ENCODE measurements at places on chromosomes 12 and 14.

- DNase-seq, result peak; percentile 7
These were observed 493.1 kb upstream of the CCDC196 start for GRCh38 chr14:65993103-65993502.

DNA sequence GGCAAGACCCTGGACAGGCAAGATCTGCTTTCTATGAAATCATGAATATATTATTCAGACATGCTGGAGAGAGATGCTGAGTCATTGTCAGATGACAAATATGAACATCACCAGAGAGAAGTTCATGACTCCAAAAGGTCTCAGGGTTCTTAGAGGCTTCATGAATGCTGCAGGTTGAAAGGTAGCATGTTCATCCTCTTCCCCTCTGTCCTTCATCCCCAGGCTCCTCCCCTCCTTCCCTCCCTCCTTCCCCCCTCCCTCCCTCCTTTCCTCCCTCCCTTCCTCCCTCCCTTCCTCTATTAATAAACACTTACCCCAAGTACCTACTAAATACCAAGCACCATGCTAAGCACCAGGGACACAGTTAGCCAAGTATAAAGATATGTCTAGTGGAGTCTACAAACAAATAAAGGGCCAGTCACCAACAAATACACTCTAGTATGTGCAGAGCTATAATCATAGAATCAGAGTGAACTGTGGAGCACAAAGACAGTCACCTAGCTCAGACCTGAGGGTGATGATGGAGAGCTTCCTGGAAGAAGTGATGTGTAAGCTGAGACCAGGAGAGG, 46.2 kb downstream of the RPH3A start:
- DNase-seq, result no peak

DNA sequence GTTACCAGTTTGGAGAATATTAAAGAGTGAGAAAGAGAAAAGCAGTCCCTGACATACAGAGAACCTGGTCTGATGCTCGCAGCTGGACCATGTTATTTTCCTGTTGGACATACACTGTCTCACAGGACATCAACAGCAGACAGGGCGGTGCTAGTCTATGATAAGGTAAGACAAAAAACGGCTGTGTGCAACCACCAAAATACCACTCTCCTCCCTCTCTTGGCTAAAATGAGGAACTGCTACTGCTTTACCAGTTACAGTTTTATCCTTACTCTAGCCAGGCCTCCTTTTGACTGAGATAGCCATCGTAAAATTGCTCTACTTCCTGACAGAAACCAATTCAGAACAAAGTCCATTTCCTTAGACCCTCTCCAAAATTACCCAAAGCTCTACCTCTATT, 47.0 kb upstream of the ERGIC2 start:
- peak; percentile 47 for DNase-seq

- DNase-seq, result no peak
These were observed 129.7 kb upstream of the CCND2 start for GRCh38 chr12:4143896-4144295.

- DNase-seq, result no peak
These were observed 101.7 kb downstream of the TMTC1 start for GRCh38 chr12:29682088-29682487.
